DMS79 (cell line): ENCODE measurements at places on chromosomes 7 and 10.

DNA sequence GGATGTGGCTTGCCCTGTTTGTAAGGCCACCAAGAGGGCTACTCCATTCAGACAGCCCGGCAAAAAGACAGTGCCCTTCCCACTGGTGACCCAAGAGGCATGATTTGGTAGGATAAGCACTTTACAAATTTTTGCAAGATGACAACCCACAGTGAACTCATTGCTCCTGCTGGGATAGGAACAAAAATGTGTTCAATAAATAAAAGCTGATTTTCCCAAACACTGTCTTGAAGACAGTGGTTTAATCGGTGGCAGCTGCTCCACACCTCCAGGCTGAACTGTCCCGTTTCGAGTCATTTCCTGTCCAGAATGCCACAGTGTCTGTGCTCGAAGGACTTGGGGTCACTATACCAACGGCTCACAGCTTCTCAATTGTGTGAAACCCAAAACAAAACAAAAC is 45.1 kb upstream of the NPTX2 start:
- no peak for DNase-seq

DNA sequence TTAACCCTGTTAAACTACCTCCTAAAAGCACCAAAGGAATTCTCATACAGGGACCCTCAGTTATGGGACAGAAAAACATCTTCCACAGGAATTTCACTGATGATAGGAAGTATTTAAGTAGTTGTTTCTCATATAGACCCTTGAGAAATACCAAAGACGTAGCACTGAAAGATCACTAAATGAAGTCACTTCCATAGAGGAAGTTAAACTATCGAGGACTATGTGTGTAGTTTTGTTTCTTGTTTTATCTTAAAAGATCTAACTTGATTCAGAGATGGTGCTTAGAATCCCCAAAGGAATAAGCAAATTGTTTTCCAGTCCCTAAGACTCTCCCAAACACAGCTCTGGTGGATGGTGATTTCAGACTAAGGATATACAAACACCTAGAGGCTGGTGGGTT is 94.8 kb upstream of the AFAP1L2 start:
- no peak for DNase-seq

DNA sequence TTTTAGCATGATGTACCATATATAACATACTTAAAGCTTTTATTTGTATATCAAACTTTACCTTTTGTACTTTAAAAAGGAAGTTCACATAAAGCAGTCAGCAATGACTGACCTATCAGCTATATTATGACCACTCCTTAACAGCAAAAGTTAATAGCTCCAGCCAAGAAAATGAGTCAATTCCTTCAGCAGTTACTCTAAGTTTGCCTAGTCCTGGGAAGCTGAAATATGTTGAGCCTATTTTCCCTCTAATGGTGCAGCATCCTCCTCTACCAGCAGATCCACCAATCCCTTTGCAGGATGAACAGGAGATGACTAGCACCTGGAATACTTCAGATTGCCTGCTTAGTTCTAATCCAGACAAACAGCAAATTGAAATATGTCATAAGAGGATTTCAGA is 64.2 kb downstream of the CUL2 start:
- DNase-seq = no peak

GRCh38 chr7:47661051-47661714 is 79.3 kb upstream of the TNS3 start:
- DNase-seq = no peak

- DNase-seq = no peak
These were observed 1018.7 kb downstream of the TYW1 start for GRCh38 chr7:68015122-68015977.

DNA sequence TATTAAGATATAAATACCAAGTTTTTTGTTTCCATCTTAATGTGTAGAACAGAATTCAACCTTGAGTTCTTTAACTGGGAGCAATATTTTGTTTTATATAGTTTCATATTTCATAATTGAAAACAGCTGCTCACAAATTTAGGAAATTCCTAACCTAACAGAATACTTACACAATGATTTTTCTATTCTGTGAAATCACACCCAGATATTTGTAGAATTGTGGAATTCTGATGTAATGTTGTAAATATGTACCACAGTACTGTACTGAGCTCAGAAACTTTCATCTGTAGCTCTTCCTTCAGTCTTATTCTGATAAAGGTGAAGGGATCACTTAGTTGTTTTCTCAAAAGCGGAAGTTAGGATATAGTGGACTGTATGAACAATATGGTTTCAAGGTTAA is 143.4 kb upstream of the GLI3 start:
- no peak for DNase-seq

GRCh38 chr7:131183072-131183471 is 144.6 kb upstream of the MKLN1 start:
- no peak for DNase-seq

GRCh38 chr7:98795741-98796493 is 73.9 kb downstream of the TMEM130 start:
- no peak for DNase-seq

DNA sequence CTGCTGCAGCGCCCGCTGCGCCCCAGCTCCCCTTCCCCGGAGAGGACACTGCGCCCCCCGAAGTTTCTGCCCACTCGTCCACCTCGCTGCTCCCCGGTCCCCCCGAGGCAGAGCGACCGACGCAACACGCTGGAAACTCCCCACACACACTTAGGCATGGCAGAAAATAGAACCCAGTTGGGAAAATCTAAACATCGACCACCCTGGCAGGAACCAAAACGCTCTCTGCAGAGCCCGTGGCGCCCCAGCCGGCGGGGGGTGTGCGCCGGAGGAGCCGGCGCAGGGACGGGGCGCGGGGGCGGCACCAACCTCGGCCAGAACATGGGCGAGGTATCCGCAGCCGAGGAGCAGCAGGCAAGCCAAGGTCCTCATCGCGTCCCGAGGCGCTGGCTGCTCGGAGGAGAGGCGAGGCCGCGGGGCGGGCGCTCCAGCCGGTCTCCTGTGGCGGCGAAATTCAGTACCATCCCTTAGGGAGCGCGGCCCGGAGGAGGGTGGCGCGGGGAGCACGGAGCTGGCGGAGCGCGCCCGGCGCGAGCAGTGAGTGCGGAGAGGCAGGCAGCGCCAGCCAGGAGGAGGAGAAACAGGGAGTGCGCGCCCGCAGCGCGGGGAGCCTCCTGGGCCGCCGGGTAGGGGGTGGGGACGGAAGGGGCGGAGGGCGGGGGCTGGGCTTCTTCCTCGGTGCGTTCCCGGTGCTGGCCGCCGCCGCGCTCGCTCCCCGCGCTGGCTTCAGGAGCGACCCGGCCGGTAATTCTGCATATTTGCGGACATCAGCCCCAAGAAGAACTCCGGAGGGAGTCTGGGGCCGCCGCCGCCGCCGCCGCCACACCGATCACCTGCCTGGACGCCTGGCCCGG is 789 bp downstream of the PDGFA start:
- peak; percentile 29 for DNase-seq

GRCh38 chr10:53622201-53622600 is 849.6 kb upstream of the MBL2 start:
- DNase-seq = no peak

GRCh38 chr10:127993056-127993690 is 86.3 kb downstream of the PTPRE start:
- DNase-seq = no peak

- DNase-seq = no peak
These were observed 297.3 kb upstream of the COBL start for GRCh38 chr7:51613911-51614357.

DNA sequence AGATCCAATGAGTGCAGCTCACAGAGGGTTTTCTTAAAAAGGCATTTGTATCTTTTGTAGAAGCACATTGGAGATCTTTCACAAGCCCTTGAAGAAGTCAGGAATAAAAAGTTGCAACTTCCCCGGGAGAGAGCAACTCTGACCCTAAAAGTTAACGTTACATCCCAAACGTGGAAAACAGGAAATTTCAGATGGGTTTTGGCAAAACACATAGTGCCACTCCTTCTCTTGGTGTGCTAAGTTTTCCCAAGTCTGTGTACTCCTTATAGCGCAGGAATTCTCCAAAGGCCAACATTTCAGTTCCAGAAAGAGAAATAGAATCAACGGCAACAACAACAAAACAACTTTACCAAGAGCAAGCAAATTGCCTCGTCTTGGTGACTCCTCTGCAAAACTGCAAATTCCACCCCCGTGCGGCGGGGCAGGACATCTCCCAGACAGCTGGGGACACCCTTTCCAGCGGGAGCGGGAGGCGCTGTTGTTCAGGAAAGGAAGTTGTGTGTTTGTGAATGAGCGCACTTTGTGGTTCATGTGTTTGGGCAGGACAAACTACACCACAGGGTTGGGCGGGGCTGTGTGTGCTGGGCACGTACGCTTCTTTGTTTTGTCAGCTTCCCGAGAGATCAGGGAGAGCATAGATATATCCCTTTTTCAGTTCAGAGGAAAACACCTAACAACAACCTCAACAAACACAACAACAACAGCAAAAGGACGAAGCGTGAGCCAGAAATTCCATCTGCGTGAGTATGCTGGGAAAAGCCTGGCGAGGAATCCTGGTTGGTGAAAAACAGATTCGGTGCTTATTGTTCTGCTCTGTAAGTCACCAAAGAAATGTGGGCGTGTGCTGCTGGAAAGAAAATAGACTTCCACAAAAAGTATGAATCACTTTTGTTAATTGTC is 294.7 kb upstream of the PITRM1 start:
- no peak for DNase-seq

- DNase-seq = no peak
These were observed 52.4 kb downstream of the CALD1 start for GRCh38 chr7:134831862-134832261.

DNA sequence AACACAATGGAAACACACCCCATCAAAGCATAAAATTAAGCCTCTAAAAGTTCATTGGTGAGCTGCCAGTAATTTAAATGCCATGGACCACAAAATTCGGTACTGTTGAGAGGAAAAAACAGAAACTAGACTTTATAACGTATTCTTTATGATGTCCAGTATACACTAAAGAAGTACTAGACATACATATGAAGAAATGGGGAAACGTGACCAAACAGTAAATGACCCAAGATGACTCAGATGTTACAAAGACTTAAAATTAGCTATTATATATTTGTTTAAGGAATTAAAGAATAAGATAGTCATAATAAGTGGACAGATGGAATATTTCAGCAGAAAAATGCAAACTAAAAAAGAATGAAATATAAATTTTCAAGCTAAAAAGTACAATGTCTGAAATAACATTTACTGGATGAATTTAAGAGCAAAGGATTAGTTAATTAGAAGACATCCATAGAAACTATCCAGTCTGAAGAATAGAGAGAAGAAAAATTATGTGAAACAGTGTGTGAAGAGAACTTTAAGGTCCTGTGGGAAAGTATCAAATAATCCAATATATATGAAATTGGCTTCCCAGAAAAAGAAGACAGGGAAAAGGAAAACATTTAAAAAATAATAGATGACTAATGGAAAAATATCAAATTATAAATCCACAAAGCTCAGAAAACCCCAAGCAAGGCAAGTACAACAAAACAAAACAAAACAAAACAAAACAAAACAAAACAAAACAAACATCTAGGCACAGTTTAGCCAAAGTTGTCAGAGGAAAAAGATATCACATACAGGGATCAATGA is 69.4 kb downstream of the SAMD9 start:
- no peak for DNase-seq
